ENCODE measurements at places on chromosomes 2 and 18.
A peak's percentile ranks its signal among the peaks of the same experiment; 100 is the strongest.

DNA sequence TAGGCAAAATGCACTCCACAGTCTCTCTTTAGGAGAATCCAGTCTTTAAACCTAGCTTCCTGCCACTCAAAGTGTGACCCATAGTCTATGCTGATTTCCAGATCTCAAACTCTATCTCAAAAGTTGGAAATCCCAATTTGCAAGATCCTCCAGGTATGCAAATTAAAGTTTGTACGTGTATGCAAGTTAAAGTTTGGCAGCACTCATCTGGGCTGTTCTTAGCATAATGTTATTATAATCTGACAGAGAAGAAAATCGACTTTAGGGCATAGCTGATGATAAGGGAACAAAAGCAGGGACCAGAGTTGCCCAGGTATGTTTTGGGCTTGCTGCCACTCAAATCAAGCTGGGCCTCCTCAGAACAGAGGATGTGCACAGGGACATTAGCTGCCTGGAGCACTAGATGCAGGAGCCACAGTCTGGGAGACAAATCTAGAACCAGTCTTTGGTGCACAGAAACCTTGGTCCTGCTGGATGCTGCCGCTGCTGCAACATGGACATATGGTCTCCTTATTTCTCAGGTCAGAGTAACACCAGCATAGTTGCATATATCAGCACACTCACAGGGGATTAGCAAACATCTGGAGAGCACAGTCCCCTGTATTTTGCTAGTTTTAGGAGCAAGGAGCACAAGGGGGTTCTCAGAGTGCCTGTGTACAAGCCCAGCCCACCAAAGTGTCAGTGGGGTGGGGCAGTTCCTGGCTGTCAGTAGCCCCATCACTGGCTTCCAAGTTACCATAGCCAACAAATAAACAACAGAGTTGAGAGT is 242.6 kb downstream of the TTC32 start:
- DNase-seq, result no peak

- no peak for DNase-seq
Observed at GRCh38 chr18:3689091-3689490, 239.1 kb downstream of the TGIF1 start.

- DNase-seq, result no peak
Observed at GRCh38 chr2:144452989-144453336, 67.0 kb downstream of the ZEB2 start.

DNA sequence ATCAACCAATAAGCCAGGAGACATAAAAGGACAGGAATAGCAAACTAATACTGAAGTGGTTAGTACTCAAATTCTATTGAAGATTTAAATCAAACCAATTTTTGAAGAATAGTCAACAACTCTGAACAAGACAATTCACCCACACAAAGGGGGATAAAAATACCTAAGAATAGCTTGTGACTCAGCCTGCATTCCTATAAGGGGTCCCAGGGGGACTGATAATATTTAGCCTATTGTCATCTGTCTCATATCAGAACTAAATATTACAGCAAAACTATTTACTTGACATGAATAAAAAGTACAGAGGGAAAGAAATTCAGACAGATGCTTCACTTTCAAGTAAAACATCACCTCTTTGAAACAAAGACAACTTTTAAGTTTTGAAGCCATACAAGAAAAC is 7.7 kb downstream of the ITSN2 start:
- DNase-seq, result no peak

DNA sequence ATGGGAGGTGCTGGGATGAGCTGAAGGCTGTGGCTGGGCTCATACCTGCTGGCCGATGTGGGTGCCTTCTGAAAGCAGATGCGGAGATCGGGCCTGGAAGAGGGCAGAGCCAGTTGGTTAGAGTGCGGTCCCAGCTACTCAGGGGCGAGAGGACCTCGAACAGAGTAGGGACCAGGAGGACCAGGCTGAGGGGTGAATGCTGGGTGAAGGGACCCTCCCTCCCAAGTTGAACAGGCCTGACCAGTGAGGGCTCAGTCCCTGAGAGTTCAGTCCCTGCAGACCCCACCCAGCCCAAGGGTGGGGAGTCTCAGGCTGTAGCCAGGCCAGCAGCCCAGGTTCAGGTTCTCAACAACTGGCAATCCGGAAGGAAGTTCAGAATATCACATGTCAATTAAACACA is 232.8 kb upstream of the HS6ST1 start:
- no peak for DNase-seq

DNA sequence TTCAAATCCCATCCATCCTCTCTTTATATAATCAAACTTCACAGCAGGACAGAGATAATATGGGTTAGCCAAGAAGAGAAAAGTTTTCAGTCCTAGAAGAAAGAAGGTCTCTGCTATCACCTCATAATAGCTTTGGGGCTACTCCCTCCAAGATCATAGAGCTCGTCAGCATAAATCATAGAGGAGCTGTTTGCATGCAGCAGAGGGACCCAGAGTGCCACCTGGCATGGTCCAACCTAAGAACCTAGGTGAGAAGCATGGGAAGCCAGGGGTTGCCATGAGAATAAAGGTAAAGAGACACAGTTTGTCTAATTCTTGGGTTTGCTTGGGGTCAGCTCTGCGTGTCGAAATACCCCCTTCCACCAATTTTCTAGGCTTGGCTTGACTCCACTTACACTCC is 87.1 kb upstream of the CYP1B1 start:
- DNase-seq, result no peak

- DNase-seq, result no peak
Observed at GRCh38 chr18:36580874-36581750, 247.7 kb downstream of the TPGS2 start.

- no peak for DNase-seq
Observed at GRCh38 chr2:120736624-120737339, 1.1 kb downstream of the GLI2 start.

GRCh38 chr2:36329251-36329650 is 26.3 kb upstream of the CRIM1 start:
- no peak for DNase-seq

- no peak for DNase-seq
Observed at GRCh38 chr18:36350839-36351469, 53.4 kb downstream of the FHOD3 start.

GRCh38 chr2:30772021-30772705 is 35.1 kb downstream of the CAPN13 start:
- DNase-seq, result no peak

DNA sequence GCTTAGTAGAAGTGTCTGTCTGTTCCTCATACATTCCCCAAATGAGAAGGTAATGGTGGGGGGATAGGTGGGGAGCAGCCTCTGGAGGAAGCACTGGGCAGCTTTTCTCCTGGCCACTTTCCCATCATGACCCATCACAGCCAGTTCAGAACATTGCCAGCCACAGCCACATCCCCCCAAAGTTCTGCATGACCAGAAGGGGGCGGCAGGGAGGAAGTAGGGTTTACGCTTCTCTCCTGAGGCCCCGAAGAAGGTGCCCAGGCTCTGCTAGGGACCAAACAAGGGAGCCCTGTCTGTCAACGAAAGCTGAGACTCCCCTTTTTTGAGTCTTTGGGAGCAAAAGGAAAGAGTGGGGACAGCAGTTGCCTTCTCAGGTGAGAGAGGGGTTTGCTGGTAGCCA is 7.7 kb downstream of the IGFBP5 start:
- no peak for DNase-seq

- peak; percentile 5 for DNase-seq
Observed at GRCh38 chr2:120253021-120253882, 600 bp downstream of the RALB start.

DNA sequence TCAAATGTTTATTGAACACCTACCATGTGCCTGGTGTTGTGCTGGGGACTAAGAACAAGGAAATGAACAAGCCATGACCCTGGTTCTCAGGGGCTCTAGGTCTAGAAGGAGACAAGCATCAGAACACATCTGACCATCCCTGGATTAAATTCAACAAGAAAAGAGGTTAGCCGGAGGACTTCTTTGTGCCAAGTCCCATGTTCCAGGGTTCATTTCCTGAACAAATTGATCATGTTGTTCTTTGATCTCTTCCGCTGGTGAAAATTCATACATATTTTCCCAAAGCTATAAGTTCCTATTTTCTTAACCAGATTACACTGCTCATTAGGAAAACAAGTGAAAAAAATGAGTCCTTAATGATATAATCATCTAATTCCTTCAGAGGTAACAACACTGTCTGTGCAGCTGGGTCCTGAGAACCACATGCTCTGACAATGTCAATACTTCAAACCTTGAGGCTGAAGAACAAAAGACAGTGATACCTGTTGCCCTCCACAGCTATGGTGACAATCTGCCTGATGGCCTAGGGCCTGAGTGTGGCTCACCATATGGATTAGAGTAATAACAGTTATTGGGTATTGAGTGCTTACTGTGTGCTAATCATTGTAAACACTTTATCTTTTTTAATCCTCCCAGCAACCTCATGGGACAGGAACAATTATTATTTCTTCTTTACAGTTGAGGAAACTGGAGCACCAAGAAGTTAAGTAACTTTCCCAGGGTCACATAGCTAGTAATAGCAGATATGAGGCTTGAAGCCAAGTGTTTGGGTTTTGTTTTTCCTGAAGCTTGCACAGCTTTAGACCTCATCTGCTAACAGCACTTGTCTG is 24.6 kb upstream of the INO80C start:
- no peak for DNase-seq

DNA sequence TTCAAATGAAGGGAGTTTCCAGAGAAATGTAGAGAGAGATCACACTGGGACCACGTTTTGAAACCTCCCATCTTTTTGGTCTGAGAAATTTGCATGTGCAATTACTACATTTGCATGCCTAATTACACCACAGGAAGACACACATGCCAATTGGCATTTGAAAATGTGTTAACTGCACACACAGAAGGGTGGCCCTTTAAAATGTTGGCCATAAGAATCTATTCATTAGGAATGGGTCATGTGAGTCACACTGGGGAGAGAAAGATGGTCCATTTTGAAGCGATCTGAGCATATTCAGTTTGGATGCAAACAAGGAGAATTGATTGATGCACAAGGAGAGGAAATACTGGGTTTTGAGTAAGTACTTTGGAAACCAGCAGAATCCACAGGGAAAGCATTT is 1407.1 kb upstream of the ACVR2A start:
- no peak for DNase-seq

DNA sequence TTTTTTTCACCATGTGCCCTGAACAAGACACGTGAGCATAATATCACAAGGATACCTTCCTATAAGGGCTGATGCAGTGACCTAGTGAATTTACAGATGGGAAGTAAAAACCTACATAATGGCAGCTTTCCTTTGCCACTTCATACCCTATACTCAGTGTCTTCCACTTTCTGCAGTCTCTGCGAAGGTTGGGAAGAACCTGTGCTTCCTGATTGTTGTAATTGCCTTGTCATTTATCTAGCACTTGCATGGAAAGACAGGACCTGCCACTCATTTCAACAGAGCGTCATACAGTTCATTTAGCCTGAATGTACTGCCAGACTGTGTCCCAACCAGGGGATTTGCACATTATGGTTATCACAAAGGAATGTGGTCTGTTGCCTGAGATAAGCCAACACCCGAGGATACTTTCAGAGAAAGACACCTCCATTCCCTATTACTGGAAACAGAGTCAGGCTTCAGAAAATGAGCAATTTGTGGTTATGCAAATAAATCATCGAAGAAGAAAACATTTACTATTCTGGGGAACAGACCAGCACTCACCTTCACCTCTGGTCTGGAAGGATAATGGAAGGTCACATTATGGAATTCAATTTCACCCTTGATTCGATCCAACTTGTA is 55.0 kb downstream of the ABCB11 start:
- no peak for DNase-seq

GRCh38 chr18:48828194-48828545 is 122.6 kb downstream of the SMAD7 start:
- no peak for DNase-seq

GRCh38 chr2:224596289-224596688 is 11.1 kb upstream of the CUL3 start:
- DNase-seq, result no peak

GRCh38 chr18:45303026-45303425 is 312.2 kb upstream of the SLC14A2 start:
- DNase-seq, result no peak

All from T-helper 9 cell (primary cell).